ENCODE measurements at places on chromosomes 2 and 18.

GRCh38 chr2:95278051-95278471 lies 3.8 kb downstream of the PROM2 start:
- DNase-seq: no peak

DNA sequence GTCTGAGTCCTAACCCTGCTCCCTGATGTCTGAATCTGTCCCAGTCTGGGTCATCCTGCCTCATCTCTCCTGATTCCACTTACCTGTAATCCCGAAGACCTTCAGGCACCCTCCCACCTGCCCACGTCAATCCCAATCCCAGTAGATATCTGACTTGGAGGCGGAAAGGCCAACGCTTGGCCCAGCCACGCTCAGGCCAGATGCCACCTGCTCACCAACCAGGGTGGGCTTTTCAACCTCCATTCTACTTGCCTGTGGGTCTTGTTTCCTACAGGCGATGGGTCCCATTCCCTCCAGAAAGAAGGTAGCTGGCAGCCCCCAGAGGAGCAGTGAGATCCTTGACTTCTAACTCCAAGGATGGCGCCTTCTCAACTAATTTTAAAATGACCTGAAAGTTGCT lies 59.7 kb downstream of the INPP5D start:
- DNase-seq: no peak

GRCh38 chr18:41989508-41989907 lies 34.5 kb downstream of the PIK3C3 start:
- no peak for DNase-seq

DNA sequence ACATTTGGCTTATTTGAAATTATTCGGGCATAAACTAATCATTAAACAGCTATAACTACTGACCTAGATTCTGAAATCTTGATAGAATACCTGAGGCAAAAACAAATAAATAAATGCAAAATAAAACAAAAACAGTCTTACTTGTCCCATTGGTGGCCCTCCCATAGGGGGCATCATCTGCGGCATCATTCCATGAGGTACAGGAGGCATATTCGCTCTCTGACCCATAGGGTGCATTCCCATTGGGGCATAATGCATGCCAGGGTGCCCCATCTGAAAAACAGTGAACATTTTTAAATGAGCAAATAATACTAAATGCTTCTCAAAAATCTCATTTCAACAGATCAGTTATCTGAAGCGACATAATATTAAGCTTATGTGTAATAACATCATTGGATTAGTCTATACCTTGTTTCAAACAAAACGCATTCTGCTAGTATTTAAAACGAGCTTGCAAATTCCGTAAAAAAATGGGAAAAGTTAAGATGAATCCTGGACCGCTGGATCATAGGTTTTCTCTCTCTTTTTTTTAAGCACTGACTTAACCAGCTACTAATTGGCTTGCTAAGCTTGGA lies 1.3 kb downstream of the PRPF40A start:
- DNase-seq: peak; percentile 53
